ENCODE measurements at places on chromosomes 1 and 21.

DNA sequence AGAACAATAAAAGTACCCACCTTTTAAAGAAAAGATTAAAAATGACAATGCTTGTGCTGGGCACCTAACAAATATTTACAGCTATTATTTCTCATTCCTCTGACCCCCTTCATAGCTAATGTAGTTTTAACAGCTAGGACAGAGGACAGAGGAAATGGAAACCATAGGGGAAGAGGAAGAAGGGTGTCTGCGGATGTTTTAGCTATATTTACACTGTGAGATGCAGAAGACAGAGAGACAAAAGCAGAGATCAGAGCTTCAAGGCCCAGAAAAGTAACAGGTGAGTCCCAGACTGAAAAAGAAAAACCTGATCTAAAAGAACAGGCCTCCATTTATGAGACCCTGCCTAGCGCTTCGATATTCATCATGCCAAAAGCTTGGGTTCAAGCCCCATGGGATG, 72.0 kb downstream of the ZNF281 start:
- no peak for DNase-seq

- DNase-seq, result no peak
These were observed 65.2 kb downstream of the NOS1AP start for GRCh38 chr1:162134646-162135045.

DNA sequence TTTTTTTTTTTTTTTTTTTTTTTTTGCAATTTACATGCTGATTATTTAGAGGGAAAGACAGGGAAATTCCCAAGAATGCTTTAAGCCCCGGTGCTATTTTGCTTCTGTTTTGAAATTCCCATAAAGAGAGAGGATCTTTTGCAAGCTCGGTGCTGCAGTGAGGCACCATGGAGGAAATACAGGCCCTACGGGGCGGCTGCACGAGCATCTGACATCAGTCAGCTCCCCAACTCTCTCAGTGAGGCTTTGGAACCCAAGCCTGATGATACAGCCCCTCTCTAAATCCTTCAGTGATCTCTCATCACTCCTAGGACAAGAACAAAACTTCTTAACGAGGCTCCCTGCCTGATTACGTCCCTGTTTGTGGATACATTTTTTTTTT, 791 bp upstream of the CHI3L1 start:
- no peak for DNase-seq

DNA sequence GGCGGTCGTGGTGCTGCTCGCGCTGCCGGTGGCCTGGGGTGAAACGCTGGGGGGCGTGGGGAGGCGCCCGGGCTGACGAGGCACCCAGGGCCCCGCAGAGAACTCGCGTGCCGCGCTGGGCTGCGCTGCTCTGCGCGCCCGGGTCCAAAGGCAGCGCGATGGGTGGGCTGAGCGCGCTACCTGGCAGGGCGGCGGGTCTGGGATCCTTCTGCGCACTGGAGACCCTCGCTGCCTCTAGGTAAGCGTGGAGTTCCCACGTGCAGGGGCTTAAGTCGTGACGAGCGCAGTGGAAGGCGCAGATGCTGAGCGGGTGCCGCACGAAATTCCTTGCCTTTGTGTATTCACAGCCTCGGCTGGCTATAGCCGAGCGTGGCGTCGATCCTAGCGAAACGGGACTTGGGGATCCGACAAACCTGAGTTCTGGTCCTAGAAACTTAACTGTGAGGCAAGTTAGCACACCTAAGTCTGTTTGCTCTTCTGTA, 24.6 kb downstream of the CR1L start:
- no peak for DNase-seq

DNA sequence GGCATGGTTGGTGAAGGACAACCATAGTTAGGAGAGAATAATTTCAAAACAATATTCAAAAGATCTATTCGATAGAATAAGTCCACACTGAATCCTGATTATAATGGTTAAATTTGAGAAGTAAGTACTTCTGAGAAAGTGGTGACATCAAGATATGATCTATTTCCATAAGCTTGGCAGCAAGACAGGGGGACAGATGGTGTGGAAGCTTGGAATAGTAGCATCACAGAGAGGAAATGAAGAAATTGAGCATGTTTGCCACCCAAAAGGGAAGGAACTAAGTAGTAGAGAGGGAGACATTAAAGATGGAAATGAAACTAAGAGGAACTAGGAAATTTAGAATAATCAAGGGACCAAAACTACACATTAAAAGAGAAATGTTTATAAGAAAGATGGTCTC, 94.5 kb downstream of the OLFM3 start:
- no peak for DNase-seq

DNA sequence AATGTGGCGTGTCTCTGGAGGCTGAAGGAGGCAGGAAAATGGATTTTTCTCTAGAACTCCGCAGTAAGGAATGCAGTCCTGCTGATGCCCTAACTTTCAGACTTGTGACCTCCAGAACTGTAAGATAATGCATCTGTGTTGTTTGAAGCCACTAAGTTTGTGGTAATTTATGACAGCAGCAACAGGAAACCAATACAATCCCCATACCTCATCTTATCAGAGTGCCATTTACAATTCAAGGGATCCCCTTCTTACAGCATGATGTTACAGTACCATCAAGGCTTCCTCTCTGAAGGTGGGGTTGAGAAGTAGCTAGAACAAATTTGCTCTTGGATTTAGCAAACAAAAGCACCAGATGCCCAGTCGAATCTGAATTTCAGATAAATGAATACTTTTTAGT, 21.6 kb downstream of the ABCA4 start:
- DNase-seq, result no peak

DNA sequence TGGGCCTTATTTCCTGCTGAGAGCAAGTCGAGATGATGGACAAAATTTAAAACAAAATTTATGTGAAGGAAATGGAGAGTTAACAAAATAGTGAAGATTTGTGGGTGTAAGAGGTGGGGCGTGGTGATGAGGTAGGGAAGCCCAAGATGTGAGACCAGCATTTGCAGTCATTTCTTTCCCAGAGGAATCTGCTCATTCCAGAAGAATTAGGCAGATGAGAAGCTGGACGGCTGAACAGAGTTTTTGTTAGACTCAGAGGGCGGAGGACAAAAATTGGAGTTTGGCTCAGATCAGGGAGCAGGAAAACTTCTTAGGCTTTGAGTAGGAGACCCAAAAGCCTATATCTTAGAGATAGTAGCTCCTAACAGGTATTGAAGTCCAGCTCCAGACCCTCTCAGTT, 65.3 kb downstream of the CAMTA1 start:
- no peak for DNase-seq
